ENCODE measurements at places on chromosomes 6 and 20.

DNA sequence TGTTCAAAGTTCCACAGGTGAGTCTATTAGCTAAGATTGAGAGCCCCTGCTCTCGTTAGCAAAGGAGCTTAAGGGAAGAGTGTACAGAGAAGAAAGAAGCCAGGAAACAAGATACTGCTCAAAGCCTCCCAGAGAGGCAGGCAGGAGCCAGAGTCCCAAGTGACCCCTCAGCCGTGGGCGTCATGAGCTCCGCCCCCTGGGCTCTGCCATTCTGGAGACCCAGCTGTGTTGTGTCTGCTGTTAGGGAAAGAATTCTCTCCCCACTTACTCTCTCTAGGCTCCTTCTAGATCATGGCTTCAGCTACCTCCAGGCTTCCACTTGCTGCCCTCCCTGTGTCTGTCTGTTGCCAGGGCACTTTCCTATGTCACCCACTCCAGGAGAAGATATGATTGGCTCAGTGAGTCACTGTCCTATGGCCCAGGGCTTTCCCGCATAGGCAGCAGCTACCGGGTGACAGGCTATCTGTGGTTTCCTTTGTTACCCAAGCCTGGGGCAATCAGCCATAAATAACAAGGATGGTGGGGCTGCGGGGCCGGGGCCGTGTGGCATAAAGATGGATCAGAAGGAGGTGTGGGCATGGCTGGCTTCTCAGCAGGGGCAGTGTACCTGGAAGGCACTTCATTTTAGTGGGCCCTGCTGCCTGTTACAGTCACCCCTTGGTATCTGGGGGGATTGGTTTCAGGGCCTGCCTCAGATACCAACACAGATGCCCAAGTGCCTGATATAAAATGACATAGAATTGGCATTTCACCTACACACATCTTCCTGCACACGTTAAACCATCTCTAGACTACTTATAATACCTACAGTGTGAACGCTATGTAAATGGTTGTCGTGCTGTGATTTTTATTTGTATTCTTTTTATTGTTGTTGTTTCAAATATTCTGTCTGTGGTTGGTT is 118.9 kb downstream of the ARMC2 start:
- DNase-seq, result no peak
- H3K4me3 ChIP-seq, result no peak overlapping the region
- no peaks in the 10 kb centered on the region for H3K36me3 ChIP-seq
- H3K27me3 ChIP-seq, result no peaks in the 10 kb centered on the region
- peaks cover 12% of the 10 kb centered on the region for H3K4me1 ChIP-seq

DNA sequence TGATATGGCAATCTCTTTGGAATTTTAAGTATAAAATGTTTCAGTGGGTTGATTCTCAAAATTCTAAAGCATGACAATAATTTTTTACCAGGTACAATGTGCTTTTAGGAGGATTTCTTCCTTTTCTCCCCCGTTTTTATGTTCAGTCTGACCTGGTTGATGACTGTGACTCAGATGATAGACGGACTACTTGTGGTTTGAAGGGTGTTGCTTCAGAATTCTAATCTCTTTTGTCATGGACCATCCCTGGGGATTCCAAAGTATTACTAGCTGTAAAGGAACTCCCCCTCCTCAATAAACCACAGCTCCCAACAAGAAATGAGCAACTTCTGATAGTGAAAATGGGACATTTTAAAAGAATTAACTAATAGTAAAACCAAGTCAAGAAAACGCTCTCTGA is 34.9 kb upstream of the TNFAIP3 start:
- peaks cover 13% of the 10 kb centered on the region for H3K4me1 ChIP-seq
- H3K4me3 ChIP-seq, result no peak overlapping the region
- H3K36me3 ChIP-seq, result no peaks in the 10 kb centered on the region
- no peak overlapping the region for H3K27ac ChIP-seq
- no peak for DNase-seq

DNA sequence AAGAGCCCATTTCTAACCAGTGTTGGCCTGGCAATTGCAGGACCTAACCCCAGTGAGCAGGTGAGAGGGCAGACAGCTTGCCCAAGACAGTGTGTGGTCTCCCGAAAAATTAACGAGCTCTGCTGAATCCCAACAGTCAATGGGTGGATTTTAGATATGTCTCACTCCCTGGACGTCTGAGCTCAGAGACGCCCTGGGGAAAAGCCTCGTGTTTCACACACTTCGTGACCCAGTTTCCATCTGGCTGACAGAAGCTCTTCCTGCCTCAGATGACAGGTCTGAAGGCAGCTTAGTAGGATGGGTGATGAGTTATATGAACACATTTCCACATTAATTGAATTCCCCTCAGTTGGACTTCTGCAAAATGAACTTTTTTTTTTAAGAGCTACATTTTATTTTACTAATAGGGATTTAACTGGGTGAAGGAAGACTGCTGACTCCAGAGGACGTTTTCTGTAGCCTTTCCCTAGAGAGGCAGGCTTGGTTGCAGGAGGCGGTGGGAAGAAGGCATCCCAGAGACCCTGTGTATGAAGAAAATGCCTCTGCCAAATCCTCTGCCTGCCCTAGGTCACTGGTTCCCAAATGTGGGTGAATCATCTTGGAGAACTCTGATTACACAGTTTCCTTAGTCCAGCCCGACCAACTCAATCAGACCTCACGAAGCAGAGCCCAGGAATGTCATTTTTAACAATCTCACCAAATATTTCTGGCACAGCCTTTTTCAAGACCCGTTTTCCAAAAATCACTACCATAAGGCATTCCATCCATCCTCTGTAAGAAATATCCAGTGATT is 71.7 kb upstream of the LY86 start:
- no peak overlapping the region for H3K4me3 ChIP-seq
- H3K4me1 ChIP-seq, result peaks cover 8% of the 10 kb centered on the region
- peaks cover 14% of the 10 kb centered on the region for H3K27me3 ChIP-seq

- peaks cover 15% of the 10 kb centered on the region for H3K27me3 ChIP-seq
- H3K4me1 ChIP-seq, result peaks cover 19% of the 10 kb centered on the region
- no peak overlapping the region for H3K27ac ChIP-seq
- no peaks in the 10 kb centered on the region for H3K36me3 ChIP-seq
Measured at GRCh38 chr20:35600993-35601973, 14.3 kb upstream of the SPAG4 start.

DNA sequence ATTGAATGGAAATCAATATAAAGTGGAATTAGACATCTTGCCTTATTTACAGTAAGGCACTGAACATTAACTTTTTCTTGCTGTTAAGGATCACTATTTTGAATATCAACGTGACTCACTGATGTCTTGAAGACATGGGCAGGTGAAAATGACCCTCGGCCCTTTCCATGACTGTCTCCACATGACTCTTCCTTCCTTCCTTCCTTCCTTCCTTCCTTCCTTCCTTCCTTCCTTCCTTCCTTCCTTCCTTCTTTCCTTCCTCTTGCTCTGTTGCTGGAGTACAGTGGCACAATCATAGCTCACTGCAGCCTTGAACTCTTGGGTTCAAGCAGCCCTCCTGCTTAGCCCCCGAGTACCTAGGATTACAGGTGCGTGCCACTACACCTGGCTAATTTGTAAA is 52.2 kb upstream of the TOX2 start:
- H3K27ac ChIP-seq, result no peak overlapping the region
- no peak overlapping the region for H3K4me3 ChIP-seq
- DNase-seq, result no peak
- H3K36me3 ChIP-seq, result no peaks in the 10 kb centered on the region
- H3K27me3 ChIP-seq, result no peaks in the 10 kb centered on the region

DNA sequence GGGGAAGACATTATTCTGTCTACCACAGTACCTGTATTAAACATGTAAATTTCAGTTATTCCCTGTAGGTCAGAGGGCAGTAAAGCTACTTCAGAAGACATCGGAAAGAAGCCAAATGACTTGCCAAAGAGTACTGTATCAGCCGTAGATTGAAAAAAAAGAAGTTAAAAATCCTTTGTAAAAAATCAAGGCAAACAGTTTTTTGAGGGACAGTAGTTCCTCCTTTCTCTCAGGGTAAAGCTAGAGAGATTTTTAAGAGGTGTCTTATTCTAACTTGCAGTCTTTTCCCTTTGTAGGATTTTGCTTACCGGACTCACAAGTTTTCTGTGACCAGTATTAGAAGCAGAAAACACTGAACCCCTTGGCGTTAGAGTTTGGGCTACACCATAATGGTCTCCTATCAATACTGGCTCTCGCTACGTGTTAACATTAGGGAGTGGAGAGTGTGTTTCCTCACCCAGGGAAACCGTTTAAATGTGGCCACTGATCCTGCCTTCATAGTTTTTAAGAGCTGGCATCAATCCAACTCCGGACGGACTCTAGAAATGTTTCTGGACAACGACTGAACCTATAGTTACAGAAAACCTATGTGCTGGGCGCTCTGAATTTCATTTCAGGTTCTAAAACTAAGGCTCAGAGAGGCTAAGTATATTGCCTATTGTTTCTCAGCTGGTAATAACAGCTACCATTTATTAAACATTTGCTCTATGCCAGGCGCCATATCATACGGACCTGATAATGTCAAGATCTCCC is 1.3 kb upstream of the ASXL1 start:
- peak overlapping the region; percentile 95 for H3K4me3 ChIP-seq
- H3K36me3 ChIP-seq, result no peaks in the 10 kb centered on the region
- DNase-seq, result no peak
- H3K27me3 ChIP-seq, result no peaks in the 10 kb centered on the region

GRCh38 chr6:109008537-109009235 is 86.0 kb downstream of the SESN1 start:
- H3K4me3 ChIP-seq, result peak overlapping the region; percentile 93
- no peaks in the 10 kb centered on the region for H3K27me3 ChIP-seq
- H3K27ac ChIP-seq, result peak overlapping the region; percentile 83
- H3K36me3 ChIP-seq, result no peaks in the 10 kb centered on the region

GRCh38 chr20:47754388-47754715 is 30.9 kb downstream of the SULF2 start:
- H3K27ac ChIP-seq, result no peak overlapping the region
- DNase-seq, result no peak
- no peak overlapping the region for H3K4me3 ChIP-seq
- H3K4me1 ChIP-seq, result peaks cover under 1% of the 10 kb centered on the region
- no peaks in the 10 kb centered on the region for H3K36me3 ChIP-seq

DNA sequence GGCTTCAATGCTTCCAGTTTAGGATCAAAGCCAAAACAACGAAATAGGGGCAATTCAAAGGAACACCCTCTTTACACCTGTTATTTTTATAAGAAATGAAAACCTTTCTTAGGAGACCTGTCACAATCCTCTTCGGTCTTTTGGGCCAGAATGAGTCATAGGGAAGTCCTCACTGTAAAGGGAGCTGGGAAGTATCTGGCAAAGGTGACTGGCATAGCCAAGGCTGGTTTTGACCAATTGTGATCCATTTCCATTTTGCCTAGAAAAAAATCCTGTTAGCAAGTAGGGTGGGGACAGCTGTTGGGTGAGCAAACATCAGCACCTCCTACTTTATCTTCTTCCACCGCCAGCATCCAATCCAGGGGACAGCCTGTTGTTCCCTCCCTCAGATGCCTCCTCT is 343.2 kb upstream of the SULF2 start:
- no peaks in the 10 kb centered on the region for H3K27me3 ChIP-seq
- DNase-seq, result no peak

DNA sequence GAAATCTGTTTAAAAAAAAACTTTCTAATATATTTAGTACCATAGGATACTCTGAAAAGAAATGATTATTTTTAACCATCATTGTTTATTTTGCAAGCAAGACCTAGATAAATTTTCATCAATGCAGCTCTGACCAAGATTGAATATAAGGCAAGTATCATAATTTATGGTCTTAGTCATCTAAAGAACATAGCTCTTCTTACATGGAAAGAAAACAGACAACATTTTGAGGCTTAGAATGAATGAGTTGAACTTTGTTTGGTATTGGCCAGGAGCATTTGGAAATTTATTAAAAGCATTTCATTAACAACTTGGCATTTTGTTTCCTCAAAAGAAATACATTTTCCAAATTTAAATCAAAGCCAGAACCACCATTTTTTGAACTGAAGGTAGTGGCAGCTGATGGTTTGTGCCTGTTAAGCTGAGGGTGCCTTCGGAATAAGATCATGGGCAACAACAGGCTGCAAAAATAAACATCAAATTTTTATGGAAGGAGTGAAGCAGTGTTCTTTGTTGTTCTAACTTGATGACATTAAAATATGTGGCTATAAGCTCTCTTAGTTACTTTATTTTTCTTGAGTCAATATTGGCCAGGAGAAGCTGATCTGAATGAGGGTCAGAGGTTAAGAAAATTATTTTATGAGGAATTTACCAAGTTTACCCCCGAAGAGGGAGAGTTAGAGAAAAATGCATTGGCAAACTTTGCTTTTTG is 6.7 kb upstream of the ATXN1 start:
- DNase-seq, result no peak
- H3K36me3 ChIP-seq, result no peaks in the 10 kb centered on the region
- H3K27ac ChIP-seq, result no peak overlapping the region
- no peaks in the 10 kb centered on the region for H3K27me3 ChIP-seq

GRCh38 chr6:32074996-32075532 is 34.1 kb downstream of the TNXB start:
- no peak overlapping the region for H3K27ac ChIP-seq
- no peaks in the 10 kb centered on the region for H3K4me1 ChIP-seq
- DNase-seq, result no peak

GRCh38 chr6:136347847-136348246 is 58.2 kb upstream of the BCLAF1 start:
- no peak for DNase-seq
- H3K4me1 ChIP-seq, result no peaks in the 10 kb centered on the region
- peaks cover 2% of the 10 kb centered on the region for H3K36me3 ChIP-seq

- peaks cover 39% of the 10 kb centered on the region for H3K4me1 ChIP-seq
- H3K27ac ChIP-seq, result no peak overlapping the region
- H3K4me3 ChIP-seq, result peak overlapping the region; percentile 96
- no peaks in the 10 kb centered on the region for H3K27me3 ChIP-seq
- DNase-seq, result no peak
- peaks cover 27% of the 10 kb centered on the region for H3K36me3 ChIP-seq
Measured at GRCh38 chr6:33324125-33324524, 6.6 kb upstream of the ZBTB22 start.

DNA sequence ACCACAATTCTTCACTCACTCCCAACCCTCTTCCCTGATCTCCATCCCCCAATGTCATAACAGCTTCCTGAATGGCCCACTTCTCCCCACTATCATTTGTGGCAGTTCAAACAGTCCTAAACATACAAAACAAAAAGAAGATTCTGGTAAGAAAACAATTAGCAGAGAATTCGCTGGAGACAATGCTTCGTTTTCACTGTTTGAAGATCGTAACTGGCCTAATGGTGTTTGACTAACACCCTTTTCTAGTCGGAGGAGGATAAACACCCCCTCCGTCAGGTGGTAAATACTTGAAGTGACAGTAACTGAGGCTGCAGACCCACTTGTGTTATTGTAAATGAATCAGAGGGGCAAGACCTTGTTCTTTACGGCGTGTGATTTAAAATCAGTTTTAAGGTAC is 3.8 kb downstream of the EYA2 start:
- DNase-seq, result no peak
- H3K27me3 ChIP-seq, result peaks cover 22% of the 10 kb centered on the region

DNA sequence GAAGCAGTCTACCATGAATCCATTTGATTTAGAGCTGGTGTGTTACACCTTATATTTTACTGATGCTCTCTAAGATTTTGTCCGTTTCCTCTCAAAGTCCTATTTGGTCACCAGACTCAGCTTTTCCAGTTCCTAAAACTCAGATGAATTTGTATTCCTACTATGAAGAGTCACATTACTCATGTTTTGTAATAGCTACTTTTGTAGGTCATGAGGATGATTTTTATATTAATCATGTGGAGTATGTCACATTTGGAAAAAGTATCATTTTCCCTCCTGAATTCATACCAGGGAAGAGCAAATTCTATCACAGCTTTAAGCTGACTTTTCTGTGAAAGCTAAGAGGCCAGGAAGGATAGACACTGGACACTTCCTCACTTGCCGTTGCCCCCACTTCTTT is 140.6 kb upstream of the SCGN start:
- H3K4me3 ChIP-seq, result no peak overlapping the region
- no peak overlapping the region for H3K27ac ChIP-seq
- H3K27me3 ChIP-seq, result no peaks in the 10 kb centered on the region
- H3K36me3 ChIP-seq, result no peaks in the 10 kb centered on the region
- no peak for DNase-seq
